NCI-H1417 (cell line): ENCODE measurements at places on chromosomes 2 and 18.
A peak's percentile ranks its signal among the peaks of the same experiment; 100 is the strongest.

GRCh38 chr2:173355866-173356508 is 1.3 kb downstream of the CDCA7 start:
- no peak for DNase-seq

DNA sequence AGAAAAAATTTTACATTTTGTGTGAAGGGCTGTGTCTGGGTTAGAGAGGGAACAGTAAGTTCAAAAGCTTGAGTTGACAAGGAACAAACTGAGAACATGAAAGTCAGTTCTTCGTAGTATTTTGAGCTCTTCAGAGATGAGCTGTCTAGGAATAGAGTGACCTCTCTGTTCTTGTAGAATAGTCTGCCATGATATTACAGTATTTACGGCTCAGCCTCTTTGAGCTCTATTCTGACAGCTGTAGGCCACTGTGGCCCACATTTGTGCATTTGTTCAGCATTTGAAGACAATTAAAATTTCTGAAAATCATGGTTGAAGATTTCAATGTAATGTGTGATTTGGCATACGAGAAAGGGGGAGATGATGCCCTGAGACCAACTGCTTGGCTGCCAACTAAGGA is 172.8 kb downstream of the MGAT5 start:
- no peak for DNase-seq

- peak; percentile 37 for DNase-seq
Measured at GRCh38 chr18:25896956-25897355, 193.5 kb downstream of the SS18 start.

DNA sequence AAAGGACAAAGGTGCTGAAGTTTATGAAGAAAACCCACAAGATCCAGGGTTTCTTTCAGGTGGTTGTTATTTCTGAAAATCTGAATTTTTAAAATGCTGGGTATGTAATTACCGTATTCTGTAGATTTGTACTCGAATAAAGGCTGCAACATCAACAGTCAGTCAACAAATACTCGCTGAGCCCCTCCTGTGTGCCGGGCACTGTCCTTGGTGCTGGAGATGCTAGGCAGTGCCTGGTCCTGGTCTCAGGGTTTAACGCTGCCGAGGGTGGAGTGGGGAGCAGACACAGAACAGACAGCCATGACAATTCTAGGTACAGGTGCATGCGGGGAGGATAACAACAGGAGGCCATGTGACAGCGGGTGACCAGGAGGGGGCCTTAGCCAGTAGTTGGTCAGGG is 27.2 kb upstream of the PDIA6 start:
- DNase-seq = no peak

- no peak for DNase-seq
Measured at GRCh38 chr18:36680042-36680441, 148.8 kb downstream of the TPGS2 start.

GRCh38 chr2:105919826-105920225 is 175.1 kb downstream of the NCK2 start:
- DNase-seq = no peak

- no peak for DNase-seq
Measured at GRCh38 chr2:17239550-17239949, 278.7 kb downstream of the RAD51AP2 start.

GRCh38 chr2:165192729-165193128 is 11.1 kb downstream of the SCN3A start:
- DNase-seq = no peak

- no peak for DNase-seq
Measured at GRCh38 chr2:102062802-102063201, 71.0 kb downstream of the IL1R2 start.

DNA sequence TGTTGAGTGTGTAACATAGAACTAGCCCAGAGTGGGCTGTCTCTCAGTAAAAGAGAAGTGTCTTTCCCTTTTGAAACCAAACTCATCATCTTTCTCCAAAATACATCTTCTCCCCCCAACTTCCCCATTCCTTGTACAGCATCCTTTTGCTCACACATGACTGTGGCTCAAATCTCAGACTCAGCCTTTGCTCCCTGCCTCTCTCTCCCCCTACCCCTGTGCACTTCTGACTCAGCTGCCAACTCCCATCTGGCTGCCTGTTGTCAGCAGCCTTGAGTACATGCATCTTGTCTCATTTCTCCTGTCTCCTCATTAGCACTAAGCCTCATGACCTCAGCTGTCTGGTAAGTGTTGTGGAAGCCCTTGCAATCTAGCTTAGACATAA is 18.1 kb upstream of the MGAT4A start:
- DNase-seq = no peak

GRCh38 chr2:233519787-233520611 is 46.6 kb downstream of the USP40 start:
- no peak for DNase-seq

GRCh38 chr2:240988146-240988545 is 10.3 kb upstream of the SNED1 start:
- DNase-seq = no peak

DNA sequence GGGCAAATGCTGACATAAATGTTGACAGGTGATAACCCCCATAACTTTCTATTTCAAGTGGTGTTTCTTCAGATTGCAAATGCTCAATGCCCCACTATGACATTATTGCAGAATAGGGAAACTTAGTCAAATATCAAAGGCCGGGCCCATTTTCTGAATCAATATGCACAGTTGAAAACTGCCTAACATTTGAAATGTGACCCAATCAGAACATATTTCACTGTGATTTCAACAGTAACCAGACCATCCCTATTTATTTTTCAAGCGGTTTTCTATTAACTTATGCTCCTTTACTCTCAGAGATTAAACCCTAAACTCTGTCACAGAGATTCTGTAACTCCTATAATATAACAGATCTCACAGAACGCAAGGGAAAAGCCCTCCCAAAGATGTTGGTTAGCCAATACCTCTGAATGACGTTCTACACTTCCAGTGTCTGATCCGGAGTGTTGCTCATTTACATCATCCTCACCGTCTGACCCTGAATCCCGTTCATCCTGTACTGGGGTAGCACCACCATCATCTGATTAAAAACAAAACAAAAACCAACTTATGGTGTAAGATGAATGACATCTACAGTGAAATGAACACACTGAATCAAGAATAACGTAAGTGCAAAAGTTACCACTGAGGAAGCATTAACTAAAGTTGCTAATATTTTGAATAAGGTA is 2.9 kb downstream of the IWS1 start:
- DNase-seq = no peak

GRCh38 chr2:99876956-99877355 is 265.4 kb downstream of the AFF3 start:
- no peak for DNase-seq

DNA sequence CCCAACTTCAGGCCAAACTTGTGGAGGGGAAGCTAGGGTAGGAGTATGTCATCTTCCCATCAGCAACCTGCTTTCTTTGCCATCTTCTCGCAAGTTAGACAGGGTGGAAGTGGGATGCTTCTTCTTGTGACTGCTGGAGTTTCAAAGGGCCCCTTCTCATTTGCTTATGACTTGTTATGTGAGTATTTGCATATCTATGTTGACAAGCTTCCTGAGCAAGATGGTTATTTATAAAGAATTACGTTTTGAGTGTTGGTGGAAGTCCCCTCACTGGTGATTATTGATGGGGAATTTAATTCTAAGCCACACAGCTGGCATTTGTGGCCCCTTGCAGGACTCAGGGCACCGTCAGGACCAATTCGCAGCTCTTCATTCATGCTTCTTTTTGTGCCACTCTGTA is 791.0 kb downstream of the LRRTM4 start:
- DNase-seq = no peak

GRCh38 chr2:32792416-32792815 is 154.3 kb upstream of the LTBP1 start:
- no peak for DNase-seq

DNA sequence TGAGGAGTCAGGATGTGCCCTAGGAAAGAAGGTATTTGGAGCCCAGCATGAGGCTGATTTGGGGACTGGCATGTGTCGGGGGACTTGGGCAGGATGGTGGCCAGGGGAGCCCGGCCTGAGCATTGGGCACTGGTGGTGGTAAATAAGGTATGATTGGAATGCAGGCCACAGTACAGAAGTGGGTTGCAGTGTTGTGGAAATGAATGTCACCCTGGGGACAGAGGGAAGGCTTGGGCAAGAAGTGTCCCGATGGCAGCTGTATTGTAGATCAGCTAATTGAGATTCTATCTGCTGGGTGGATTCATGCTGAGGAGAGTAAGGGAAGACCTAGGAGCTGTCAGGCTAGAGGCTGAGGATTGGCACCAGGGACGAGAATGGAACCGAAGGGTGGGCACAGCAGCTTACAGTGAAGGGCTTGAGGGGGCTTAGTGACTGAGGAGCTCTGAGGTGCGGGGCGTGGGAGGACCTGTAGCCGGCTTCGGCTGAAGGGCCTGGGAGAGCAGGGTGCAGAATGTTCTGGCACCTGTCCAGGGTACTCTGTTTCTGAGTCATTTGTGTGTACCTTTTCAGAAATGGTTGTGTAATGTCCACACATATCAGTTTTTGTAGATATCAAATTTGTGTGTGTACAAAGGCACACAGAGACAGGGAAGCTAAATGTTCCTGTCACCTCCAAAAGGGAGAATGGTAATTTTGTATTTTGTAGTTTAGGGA is 170.2 kb downstream of the PRKCE start:
- DNase-seq = no peak

DNA sequence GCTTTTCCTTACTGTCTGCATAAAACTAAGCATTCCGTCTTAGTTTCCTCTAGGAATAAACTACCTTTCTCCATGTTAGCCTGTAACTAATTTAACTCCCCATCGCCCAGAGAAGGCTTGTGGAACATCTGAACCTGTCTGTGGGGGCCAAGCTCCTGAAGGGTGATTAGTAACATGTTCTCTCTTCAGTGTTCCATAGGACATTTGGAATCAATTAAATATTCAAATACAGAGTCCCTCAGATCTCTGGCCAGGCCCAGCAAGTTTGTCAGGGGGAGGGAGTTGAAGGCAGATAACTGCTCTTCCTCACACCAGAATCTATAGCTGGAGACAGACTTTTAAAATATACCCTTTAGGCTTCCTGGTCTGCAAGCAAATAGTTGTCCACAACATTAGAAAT is 8.8 kb downstream of the RDH14 start:
- no peak for DNase-seq

- DNase-seq = no peak
Measured at GRCh38 chr2:218125626-218126080, at the start of gene CXCR2. TSS of gene CXCR2 (plus strand) at chr2:218126028. CDS start at chr2:218134802, 8,774 bp downstream.

DNA sequence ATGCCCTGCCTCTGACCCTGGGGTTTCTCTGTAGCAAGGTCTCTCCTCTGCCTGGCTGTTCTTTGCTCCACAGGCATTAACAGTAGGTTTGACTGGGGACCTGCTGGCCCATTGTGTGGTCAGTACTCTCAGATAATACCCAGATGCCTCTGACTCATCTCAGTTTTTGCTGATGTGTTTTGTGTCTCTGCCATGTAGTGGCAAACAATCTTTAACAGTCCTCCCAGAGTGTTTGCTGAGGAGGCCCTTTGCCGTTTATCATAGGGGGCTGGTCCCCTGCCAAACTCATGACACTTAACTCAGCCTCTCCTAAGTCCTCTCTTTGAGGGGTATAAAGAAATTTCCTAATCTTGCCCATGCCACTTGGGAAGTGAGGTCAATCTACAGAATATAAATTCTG is 793.7 kb upstream of the FANCL start:
- DNase-seq = peak; percentile 32

- no peak for DNase-seq
Measured at GRCh38 chr18:61764381-61764780, 128.4 kb downstream of the RNF152 start.

DNA sequence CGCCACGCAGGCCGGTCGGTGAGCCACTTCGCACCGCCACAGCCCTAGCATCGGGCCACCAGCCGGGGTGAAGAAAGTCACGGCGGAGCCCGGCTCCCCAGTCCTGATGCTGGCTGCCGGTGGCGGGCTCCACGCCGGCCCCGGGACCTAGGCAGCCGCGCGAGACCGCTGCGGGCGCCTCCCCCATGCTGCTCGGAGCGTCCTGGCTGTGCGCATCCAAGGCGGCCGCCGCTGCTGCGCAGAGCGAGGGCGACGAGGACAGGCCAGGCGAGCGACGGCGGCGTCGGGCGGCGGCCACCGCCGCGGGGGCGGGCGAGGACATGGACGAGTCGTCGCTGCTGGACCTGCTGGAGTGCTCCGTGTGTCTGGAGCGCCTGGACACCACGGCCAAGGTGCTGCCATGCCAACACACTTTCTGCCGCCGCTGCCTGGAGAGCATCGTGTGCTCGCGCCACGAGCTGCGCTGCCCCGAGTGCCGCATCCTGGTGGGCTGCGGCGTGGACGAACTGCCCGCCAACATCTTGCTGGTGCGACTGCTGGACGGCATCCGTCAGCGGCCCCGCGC is 433 bp downstream of the SH3RF3 start:
- DNase-seq = no peak

DNA sequence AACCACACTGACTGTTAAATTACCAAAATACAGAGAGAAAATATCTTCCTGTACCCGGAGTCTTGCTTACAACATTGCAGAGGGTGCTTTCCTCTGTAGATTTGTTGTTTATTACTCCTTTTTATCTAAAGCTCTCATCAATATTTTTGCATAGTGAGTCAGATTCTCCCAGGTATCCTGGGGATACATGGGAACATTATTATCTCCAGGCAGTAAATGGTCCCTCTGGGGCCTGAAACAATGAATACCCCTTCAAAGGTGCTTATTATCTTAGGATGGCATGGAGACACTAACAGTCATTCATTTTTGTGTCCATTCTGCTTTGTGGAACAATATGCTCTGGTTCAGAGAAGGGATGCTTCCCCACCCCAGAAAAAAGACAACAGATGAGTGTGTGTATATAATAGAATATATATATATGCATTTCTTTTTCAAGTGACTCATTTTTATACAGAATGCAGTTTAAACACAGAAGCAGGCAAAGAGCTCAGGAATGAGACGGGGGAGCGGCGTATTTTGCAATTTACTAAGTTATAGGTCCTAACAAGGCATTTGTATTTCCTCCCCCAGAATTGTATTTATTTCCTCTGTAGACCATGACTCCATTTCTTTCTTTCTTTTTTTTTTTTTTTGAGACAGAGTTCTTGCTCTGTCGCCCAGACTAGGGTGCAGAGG is 424.8 kb upstream of the ZEB2 start:
- DNase-seq = peak; percentile 79

DNA sequence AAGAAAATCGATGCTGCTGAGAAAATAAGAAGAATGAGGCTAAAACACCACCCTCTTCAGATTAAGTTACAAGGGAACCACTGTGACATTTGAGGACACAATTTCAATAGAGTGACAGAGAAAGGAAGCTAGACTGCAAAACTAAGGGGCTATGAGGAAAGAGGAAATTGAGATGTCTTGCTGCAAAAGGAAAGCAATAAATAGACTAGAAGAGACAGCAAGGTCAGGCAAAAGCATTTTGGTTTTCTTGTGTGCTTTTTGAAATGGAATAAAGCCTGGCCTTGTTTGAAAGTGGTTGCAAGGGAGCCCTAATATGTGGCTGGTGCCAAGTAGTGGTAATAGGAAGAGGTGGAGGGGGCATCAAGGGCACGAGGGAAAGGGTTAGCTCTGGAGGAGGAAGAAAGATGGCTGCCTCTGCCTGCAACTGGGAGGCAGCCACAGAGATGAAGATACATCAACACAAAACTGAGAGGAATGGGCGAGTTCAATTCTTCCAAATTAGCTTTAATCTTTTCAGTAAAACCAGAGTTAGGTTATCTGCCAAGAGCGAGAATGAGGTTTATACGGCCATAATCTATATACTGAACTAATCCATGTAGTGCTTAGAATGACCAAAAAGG is 1.2 kb upstream of the MRO start:
- no peak for DNase-seq
